ENCODE measurements at places on chromosomes 1 and 21.

GRCh38 chr1:160608057-160608456 is 28.8 kb upstream of the CD84 start:
- DNase-seq = no peak

- DNase-seq = no peak
Observed at GRCh38 chr1:100279954-100280682, 14.1 kb downstream of the RTCA start.

GRCh38 chr1:62380181-62380580 is 56.7 kb upstream of the USP1 start:
- no peak for DNase-seq

DNA sequence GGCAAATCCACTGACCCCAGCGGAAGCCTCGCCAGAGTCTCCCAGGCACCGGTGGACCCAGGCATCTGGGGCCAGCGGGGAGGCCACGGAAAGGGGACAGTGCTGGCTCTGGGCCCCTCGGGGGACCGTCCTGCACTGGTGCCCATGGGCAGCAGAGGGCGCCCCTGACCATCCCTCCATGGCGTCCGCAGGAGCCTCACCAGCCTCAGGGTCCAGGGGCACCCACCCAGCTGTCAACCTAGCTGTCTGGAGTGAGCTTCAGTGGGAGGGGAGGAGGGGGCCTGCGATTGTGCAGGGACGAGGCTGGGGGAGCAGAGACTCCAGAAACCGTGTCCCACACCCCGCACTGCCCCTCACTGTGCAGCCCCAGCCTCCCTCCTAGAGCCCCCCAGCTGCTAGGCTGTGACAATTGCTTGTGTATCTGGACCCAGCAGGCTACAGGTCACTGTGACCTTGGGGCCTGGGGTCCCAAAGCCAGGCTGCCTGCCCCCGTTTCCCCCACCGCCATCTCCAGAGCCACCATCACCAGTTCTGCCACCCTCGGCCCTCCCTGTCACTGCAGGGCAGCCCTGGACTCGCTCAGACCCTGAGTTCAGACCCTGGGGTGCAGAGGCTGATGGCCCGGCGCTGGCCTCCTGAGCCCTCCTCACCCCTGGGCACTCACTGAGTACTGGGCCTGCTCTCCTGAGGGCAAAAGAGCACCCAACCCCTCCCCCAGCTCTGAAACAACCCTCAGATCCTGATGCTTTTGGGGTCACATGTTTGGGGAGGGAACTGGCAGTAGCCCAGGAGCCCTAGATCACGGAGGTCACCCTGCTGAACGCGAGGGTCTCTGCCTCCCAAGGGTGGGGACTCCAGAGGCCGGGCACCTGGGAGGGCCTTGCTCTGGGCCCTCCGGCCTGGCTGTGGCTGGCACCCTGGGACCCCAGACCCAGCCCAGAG is 10.6 kb upstream of the COL6A1 start:
- no peak for DNase-seq

DNA sequence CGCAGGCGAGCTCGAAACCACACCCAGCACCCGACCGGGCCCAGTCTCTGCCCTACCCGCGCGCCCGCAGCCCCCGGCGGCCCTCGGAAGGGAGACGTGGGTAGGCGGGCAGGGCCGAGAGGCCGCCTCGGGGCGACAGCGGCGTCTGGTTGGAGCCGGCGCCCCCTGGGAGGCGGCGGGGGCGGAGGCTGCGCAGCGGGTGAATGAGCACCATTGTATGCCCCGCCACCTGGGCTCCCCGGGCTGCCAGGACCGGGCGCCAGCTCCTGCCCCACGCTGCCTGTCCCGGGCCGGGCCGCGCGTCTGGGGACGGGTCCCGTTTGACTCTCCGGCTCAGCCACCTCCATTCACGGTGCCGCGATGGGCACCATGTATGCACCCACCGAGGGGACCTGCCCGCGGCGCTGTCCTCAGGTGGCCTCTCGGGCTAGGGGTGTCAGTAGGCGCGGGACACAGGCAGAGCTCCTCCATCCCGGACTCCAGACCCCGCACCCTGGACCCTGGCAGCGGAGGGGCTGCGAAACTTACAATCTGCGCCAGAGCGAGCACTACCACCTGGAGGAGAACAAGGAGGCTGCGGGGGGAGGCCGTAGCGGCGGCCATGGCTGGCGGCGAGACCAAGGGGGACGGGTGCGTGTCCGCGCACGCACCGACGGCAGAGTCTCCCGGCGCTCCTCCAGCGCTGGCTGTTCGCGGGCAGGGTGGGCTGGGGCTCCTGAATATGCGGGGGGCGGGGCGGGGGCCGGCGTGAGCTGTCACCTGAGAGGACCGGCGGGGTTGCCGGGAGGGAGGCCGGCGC is at the start of gene COL9A2:
COL9A2 (minus strand) TSS at position 692 of the 799 bp plus-strand sequence; CDS start at position 603, 89 bp downstream.
- DNase-seq = no peak

DNA sequence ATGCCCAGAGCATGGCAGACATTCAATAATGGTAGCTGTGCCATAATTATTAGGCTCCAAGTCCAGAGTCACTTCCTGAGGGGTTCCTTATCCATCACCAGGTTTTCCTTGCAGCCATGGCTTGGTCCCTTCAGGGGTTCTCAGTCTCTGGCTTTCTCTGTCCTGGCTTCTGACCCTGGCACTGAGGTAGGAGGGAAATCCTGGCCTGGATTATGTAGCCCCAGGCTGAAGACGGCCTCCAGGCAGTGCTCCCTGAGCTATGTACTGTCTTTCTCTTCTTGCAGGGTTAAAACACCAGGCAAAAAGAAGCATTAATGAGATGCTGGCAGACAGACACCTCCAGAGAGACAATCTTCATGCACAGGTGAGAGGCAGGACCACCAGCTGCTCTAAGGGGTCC is 9.5 kb upstream of the PADI3 start:
- DNase-seq = peak; percentile 64

GRCh38 chr1:21668232-21668950 is 766 bp downstream of the RAP1GAP start:
- no peak for DNase-seq

DNA sequence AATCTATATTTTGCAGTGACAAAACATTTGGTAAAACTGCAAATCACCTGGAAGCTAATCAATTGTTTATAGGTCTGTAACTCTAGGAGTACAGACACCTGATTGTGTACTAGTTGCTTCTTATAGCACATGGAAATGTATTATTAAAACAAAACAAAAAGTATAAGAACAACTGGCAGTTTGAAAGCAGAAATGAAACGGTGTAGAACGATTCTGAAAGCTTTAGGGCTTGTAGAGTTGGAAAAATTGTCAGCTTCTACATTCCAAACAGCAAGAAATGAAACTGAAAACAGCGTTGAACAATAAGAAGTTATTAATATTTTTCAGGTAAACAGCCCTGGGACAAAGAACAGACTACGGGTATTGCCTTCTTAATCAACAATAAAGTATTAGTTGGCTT is 273.3 kb downstream of the OLFM3 start:
- no peak for DNase-seq

- no peak for DNase-seq
Observed at GRCh38 chr1:31791131-31791858, 24.5 kb downstream of the SPOCD1 start.

DNA sequence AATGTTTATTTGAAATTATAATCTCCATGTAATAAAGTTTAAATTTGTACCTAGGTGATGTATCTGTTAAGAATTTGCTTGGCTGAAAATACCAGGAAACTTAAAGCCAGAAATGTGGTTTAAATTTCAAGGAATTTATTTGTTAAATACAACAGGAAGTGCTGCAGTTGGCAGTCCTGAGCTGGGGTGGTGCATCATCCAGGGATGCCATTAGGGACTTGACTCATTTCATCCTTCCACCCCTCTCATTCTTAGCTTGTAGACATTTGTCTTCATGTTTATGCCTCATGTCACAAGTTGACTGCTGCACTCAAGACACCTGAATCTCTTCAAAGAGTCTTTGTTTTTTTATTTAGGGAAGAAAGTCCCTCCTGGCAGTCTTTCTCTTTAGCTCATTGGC is 175.9 kb downstream of the LHX8 start:
- no peak for DNase-seq

DNA sequence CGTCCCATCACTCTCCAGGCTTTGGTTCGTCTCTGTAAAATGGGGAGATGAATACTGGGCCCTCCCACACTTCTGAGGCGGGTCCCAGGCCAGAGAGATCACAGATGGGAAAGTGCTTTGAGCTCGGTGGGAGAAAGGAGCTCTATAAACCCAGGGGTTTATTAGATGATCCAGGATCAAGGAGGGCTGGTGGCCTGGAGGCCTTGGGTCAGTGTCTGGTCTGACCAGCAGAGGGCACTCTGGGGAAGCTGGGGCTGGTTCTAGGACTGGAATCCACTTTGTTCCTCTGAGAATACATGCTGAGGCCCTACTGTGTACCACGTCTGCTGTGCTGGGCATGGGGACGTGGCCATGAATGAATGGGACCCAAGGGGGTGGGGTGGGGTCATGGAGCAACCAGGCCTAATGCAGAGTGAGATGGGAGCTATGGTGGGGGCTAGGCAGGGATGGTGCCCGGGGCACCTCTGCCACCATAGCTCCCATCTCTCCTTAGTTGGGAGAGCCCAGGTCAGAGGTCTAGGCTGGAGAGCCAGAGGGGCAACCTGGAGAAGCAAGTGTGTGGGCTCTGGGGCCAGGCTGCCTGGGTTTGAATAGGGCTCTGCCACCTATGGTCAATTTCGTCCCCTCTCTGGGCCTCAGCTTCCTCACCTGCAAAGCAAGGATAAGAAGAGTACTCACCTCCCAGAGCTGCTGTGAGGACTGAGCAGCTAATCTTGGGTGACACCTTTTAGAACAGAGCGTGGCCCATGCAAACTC is 9.0 kb upstream of the FAM131C start:
- peak; percentile 31 for DNase-seq

- no peak for DNase-seq
Observed at GRCh38 chr1:30724175-30724574, 790 bp upstream of the MATN1 start.

DNA sequence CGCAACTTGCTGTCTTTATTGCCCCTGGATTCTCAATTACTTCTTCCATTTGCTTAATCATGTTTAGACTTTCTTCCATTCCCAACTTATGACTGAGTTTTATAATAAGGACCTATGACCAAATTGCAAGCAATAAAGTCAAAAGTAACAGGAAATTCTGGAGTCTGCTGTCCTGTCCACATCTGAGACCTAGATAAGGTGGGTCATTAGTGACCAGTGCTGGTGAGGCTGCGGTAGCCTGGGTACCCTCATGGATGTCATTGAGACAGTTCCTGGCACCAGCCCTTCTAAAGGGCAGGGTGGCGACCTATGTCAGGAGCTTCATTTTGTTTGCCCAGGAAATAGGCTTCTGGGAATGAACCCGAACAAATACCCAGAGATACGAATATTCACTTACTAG is 30.6 kb upstream of the SSBP3 start:
- DNase-seq = no peak

DNA sequence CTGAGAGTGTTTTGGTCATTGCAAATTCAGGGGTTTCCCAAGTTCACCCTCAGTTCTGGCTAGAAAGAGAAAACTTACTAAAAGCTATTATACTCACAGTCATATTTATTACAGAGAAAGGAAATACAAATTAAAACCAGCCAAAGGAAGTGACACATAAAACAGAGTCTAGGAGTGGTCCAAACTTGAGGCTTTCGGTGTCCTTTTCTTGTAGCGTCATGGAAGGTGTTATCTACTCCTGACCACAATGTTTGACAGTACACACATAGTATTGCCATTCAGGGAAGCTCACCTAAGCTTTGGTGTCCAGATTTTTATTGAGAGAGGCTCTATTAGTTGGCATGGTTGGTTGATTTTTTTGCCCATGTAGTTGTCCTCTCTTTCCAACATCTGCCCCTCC is 59.0 kb downstream of the SLC35A3 start:
- DNase-seq = no peak

DNA sequence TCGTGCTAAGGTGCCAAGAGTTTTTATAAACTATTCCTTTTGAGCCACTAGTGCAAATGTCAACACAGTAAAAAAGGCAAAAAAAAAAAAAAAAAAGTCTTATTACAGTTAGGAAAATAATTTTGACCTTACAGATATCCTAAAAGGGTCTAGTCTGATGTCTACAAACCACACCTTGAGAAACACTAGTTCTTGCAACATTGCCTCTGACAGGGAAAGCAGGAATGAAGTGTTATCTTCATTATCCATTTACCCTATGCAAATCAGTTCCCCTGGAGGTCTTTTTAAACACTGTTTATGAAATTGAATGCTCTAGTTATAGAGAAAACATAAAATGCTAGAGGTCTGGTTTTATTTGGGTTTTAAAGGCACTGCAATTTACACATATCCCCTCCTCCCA is 115.2 kb upstream of the DMRTA2 start:
- no peak for DNase-seq

DNA sequence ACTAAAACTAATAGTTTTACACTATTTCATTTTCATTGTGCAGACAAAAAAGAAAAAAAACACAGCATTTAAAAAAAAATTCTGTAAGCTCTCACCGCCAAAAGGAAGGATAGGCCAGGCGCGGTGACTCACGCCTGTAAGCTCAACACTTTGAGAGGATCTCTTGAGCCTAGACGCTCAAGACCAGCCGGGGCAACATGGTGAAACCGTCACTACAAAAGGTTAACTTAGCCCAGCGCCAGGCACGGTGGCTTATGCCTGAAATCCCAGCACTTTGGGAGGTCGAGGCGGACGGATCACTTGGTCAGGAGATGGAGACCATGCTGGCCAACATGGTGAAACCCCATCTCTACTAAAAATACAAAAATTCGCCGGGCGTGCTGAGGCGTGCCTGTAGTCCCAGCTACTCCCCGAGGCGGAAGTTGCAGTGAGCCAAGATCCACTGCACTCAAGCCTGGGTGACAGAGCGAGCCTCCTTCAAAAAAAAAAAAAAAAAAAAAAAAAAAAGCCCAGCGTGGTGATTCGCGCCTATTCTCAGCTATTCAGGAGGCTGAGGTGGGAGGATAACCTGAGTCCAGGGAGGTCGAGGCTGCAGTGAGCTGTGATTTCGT is 14.3 kb upstream of the SPEN start:
- DNase-seq = no peak

DNA sequence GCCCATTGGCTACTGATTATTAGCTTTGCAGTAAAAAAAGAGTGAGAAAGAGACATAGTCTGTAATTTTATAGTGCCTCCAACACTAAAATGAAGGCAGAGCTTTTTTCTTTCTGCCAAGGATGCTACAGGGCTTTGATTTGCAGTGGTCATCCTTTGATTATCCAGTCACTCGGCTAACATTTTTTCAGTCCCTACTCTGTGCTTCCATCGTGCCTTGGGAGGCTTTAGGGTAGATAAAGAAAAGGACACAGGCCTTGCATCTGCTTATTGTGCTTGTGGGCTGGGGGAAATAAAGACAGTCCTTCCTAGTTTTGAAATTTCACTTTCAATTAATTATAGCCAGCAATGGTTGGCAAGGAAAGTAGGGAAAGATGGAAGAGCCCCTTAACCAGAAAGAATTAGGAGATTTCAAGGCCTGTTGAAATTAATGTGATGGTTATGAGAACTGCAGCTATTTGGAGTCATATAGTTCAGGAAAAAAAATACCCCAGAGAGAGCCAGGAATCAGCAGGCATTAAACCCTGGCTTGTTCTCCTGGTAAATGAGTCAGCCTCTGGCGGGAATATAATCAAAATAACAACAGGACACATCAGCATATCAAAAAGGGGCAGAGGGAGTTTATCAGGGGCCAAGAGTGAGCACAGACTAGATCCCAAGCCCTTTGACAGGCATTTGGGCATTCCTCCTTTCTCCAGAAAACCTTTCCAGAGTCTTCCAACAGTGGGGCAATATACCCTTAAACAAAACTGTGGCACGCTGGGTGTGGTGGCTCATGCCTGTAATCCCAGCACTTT is 27.4 kb downstream of the CACHD1 start:
- DNase-seq = no peak

All from glomerular endothelial cell (primary cell).